Stomach (tissue), 19 donors: ENCODE measurements at places on chromosomes 13 and 19.

GRCh38 chr19:10333758-10334587 lies 644 bp upstream of the RAVER1 start:
- peaks cover 16% of the 10 kb centered on the region for H3K36me3 ChIP-seq
- no peaks in the 10 kb centered on the region for H3K27me3 ChIP-seq
- H3K27ac ChIP-seq: peak overlapping the region; percentile 90
- H3K4me3 ChIP-seq: peak overlapping the region; percentile 81

DNA sequence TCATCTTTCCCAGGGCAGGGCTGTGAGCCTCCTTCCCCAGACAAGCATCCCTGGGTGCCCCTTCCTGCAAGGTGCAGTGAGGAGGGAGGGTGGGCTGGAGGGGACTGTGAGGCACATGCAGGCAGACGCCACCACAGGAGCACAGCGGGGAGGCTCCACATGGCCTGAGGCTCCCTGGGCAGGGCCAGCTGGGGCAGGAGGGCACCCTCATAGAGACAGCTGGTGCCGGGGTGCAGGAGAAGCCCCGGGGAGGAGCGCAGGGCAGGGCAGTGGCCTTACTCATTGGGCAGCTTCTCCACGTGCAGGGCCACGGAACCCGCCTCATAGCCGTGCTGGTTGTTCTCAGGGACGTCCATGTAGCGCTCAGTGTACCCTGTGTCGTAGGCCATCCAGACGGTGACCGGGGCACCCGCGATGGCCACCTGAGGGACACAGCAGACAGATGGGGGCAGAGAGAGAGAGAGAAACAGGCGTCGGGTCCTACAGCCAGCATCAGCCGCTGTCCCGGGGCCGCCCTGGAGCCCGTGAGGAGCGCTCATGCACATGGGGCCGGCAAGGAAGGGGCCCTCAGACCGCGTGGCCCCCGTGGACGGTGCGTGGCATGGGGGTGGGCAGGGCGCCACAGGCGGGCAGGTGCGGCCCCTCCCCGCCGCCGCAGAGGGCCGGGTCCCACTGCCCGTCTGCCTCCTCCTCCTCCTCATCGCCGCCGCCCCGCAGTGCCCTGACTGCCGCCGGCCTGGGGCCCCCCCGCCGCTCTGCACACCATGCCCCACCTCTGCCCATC lies 12.5 kb upstream of the MYDGF start:
- peaks cover 100% of the 10 kb centered on the region for H3K36me3 ChIP-seq
- H3K27ac ChIP-seq: no peak overlapping the region
- no peak overlapping the region for H3K4me3 ChIP-seq
- no peak for DNase-seq
- no peaks in the 10 kb centered on the region for H3K27me3 ChIP-seq

DNA sequence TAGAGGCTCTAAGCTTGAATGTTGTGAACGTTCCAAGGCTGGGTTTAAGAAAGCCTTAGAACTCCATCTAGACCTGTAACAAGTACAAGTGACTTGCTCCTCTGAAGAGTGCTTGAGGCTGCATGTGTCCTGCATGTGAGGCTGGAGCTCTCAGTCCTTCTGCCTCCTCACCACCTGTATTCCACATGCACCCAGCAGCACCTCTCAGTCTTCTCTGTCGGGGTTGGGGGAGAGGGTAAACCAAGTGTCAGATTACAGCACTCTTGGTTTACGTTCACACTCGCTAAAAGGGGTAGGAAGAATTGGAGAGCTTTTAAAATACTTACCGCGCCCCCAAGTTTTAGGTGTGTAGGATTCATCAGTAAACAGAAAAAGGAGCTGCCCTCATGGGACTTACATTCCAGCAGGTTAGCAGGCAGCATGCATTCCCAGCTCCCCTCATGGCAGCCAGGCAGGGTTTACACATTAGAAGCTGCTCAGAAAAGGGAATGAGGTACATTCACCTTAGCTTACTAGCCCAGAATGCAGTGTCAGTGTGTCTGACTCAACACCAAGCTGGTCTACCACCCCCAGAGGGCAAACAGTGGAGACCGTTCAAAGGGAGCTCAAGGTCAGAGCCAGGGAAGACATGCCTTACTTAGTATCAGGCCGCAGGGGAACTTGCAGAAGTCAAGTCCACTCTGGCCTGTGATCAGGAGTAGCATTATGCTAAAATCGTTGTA lies 248.1 kb downstream of the PCCA start:
- no peaks in the 10 kb centered on the region for H3K27me3 ChIP-seq
- H3K4me1 ChIP-seq: no peaks in the 10 kb centered on the region
- H3K27ac ChIP-seq: no peak overlapping the region
- no peak for DNase-seq
- no peak overlapping the region for H3K4me3 ChIP-seq
- H3K36me3 ChIP-seq: peaks cover 56% of the 10 kb centered on the region

GRCh38 chr19:5993648-5994358 lies 15.9 kb upstream of the RANBP3 start:
- H3K27me3 ChIP-seq: no peaks in the 10 kb centered on the region
- H3K36me3 ChIP-seq: peaks cover 43% of the 10 kb centered on the region
- H3K27ac ChIP-seq: peak overlapping the region; percentile 7
- DNase-seq: peak; percentile 46
- peaks cover 13% of the 10 kb centered on the region for H3K4me1 ChIP-seq

DNA sequence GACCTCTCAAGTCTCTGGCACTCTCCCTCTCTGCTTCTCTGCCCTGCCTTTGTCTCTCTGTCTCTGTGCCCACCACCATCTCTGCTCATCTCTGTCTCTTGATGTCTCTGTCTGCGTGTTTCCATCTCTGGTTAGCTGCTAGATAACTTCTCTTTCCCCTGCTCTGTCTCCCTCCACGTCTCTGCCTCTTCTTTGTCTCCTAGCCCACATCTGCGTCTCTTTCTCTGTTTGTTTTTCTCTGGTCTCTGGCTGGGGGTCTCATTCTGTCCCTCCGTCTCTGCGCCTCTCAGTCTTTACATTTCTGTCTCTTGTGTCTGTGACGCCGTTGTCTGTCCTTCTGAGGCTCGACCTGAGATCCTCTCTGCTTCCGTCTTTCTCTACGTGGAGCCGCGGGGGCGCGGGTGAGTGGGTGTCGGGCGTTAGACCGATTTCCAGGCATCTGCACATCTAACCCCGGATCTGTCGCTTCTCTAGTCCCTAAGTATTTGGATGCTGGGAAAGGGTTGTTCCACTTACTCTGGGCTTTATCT lies 386 bp downstream of the GIPR start:
- peaks cover 29% of the 10 kb centered on the region for H3K4me1 ChIP-seq
- peak overlapping the region; percentile 45 for H3K4me3 ChIP-seq
- peak overlapping the region; percentile 77 for H3K27ac ChIP-seq
- peak; percentile 28 for DNase-seq

DNA sequence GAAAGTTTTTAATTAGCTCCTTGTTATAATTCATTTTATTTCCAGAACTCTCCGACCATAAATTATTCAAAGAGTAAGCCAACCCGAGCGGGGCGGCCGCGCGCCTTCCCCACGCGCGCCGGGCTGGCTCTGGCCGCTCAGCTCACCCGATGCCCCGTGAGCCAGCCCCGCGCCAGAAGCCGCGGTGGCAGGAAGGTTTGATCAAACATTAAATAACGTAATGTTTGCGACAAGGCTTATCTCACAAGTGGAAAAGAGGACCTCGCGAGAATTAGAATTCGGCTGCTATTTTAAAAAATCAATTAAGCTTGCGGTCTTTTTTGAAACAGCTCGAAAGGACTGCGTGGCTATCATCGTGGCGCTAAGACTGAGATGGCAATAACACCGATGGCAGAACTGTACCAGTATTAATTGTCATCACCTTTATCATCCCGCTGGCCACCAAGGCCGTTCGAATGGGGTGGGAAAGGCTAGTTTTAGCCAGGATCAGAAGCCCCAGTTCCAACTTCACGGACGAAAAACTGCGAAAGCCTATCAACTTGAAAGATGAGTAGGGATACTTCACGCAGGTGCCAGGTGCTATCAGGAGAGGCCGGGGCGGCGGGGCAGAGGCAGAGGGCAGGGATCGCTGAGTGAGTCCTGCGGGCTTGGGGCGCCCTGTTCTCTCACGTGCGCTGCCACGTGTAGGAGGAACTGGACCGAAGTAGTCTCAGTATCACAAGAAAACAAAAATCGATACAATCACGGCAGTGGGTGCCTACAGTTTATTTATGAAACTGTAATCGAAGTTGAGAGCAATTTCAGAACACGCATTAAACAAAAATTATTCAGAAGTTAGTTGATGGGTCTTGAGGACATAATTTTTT lies 6.4 kb downstream of the POU4F1 start:
- no peak for DNase-seq
- peaks cover 96% of the 10 kb centered on the region for H3K27me3 ChIP-seq
- peak overlapping the region; percentile 14 for H3K4me3 ChIP-seq
- H3K4me1 ChIP-seq: peaks cover 44% of the 10 kb centered on the region
- H3K36me3 ChIP-seq: no peaks in the 10 kb centered on the region

DNA sequence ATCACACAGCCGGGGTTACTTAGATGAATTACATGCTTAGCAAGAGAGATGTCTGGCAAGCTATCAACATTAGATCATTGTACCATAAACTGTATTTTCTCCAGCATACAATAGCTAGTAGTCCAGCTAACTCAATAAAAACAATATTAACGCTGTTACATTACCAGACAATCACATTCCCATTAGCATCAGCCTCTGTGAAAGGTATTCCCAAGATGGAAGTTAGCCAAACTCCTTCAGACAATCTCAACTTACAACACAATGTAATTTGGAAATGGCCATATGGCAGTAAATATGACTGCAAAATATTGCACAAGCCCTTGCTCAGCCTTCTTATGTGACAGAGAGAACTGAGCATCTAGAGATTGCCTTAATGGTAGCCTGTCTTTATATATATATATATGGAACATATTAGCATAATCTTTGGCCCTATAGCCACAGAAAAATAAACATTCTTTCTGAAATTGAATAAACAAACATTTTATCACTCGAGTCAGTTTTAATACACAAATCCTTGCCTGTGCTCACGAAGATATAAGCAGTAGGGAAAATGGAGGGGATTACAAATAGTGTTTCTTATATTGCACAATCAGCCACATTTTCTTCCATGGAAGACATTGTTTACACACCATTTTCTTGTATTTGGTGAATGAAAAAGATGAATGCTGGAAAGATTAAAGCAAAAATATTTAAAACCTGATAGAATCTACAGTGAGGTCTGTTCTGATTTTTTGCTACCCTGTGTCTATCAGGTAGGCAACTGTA lies 1060.5 kb downstream of the DIAPH3 start:
- peak; percentile 61 for DNase-seq
- no peaks in the 10 kb centered on the region for H3K27me3 ChIP-seq
- H3K4me1 ChIP-seq: no peaks in the 10 kb centered on the region
- H3K36me3 ChIP-seq: no peaks in the 10 kb centered on the region
- no peak overlapping the region for H3K4me3 ChIP-seq

- H3K36me3 ChIP-seq: no peaks in the 10 kb centered on the region
- no peak overlapping the region for H3K27ac ChIP-seq
- H3K4me3 ChIP-seq: no peak overlapping the region
- H3K27me3 ChIP-seq: peaks cover 53% of the 10 kb centered on the region
These were observed 24.7 kb upstream of the CD33 start for GRCh38 chr19:51200071-51200666.

DNA sequence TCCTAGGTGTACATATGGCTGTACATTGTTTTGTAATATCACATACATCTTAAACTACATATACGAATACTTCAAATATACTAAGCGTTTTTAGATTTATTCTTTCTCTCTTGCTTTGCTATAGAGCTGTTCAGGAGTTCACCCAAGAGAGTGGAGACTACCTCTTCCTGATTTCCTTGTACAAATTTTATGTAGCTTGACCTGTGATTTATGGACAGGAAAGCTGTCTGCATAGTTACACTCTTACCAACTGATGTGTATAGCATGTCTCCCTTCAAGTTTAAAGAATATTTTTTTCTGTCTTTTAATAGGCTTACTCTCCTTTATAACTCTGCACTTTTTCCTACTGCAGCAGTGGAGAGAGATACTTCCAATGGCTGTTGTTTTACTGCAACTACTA lies 428.7 kb downstream of the NDFIP2 start:
- H3K27ac ChIP-seq: no peak overlapping the region
- no peak overlapping the region for H3K4me3 ChIP-seq
- H3K27me3 ChIP-seq: no peaks in the 10 kb centered on the region
- no peaks in the 10 kb centered on the region for H3K36me3 ChIP-seq
- H3K4me1 ChIP-seq: no peaks in the 10 kb centered on the region

- DNase-seq: no peak
- peaks cover 100% of the 10 kb centered on the region for H3K36me3 ChIP-seq
- H3K4me1 ChIP-seq: no peaks in the 10 kb centered on the region
- no peak overlapping the region for H3K27ac ChIP-seq
- no peaks in the 10 kb centered on the region for H3K27me3 ChIP-seq
- no peak overlapping the region for H3K4me3 ChIP-seq
These were observed 23.5 kb downstream of the ZNF544 start for GRCh38 chr19:58252102-58252685.

- no peaks in the 10 kb centered on the region for H3K4me1 ChIP-seq
- H3K27me3 ChIP-seq: no peaks in the 10 kb centered on the region
- no peak for DNase-seq
- H3K36me3 ChIP-seq: peaks cover 22% of the 10 kb centered on the region
These were observed 12.6 kb downstream of the MPHOSPH8 start for GRCh38 chr13:19646063-19646462.

- peaks cover 63% of the 10 kb centered on the region for H3K36me3 ChIP-seq
- no peak for DNase-seq
- H3K27me3 ChIP-seq: no peaks in the 10 kb centered on the region
- H3K4me1 ChIP-seq: no peaks in the 10 kb centered on the region
- H3K27ac ChIP-seq: no peak overlapping the region
These were observed 6.7 kb upstream of the TMPRSS9 start for GRCh38 chr19:2353159-2353886.

GRCh38 chr13:46181840-46182490 lies at the start of gene LCP1:
LCP1 (minus strand) TSS chr13:46182177; CDS start chr13:46159662, 22,515 bp downstream.
- H3K27ac ChIP-seq: peak within 1 kb of the TSS; percentile 75
- H3K36me3 ChIP-seq: no peaks in the 10 kb centered on the region
- H3K4me3 ChIP-seq: peak within 1 kb of the TSS; percentile 38
- no peaks in the 10 kb centered on the region for H3K4me1 ChIP-seq

- no peaks in the 10 kb centered on the region for H3K27me3 ChIP-seq
- no peaks in the 10 kb centered on the region for H3K36me3 ChIP-seq
- H3K4me1 ChIP-seq: no peaks in the 10 kb centered on the region
- H3K4me3 ChIP-seq: no peak overlapping the region
These were observed 27.7 kb upstream of the NBEA start for GRCh38 chr13:34914416-34914815.

- H3K27ac ChIP-seq: peak overlapping the region; percentile 34
- peak; percentile 87 for DNase-seq
- peaks cover 100% of the 10 kb centered on the region for H3K27me3 ChIP-seq
- peak overlapping the region; percentile 40 for H3K4me3 ChIP-seq
These were observed 2.5 kb downstream of the ICAM5 start for GRCh38 chr19:10292206-10292788.

DNA sequence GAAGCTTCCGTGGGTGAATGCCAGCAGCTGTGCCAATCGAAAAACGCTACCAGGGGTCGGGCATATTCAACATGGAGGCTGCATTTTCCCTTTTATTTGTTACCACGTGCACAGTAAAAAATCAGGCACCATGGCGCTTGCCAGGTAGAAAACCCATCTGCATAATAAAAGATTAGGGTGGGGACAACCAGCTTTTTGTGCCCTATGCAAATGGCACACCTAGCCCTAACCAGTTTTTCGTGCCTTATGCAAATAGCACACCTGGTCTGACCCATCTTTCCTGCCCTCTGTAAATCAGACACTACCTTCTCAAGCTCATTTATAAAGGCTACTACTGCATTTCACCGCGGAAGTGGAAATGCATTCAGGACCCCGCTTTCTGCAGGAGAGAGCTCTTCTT lies 62.1 kb upstream of the FREM2 start:
- no peak for DNase-seq
- no peaks in the 10 kb centered on the region for H3K4me1 ChIP-seq
- H3K36me3 ChIP-seq: no peaks in the 10 kb centered on the region
